ENCODE measurements at places on chromosomes 1 and 21.

GRCh38 chr1:164578479-164579200, 19.7 kb downstream of the PBX1 start:
- DNase-seq: no peak

DNA sequence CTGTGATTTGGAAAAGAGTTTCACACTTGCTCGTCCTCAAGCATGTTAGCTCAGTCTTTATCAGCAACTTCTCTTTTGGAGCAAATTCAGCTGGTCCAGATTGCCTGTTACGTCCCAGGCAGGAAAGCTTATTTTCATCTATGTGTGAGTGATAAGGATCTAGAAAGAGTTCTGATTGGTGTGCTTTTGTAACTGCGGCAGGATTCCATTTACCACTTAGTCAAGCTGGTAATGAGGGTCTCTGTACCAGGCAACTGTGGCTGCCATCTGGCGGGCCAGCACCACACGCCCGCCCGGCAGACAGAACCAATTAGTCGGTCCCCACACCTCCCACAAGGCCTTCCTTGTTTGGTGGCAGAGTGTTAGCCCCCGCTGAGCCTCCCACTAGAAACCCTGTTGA, 21.0 kb downstream of the C1orf87 start:
- no peak for DNase-seq

DNA sequence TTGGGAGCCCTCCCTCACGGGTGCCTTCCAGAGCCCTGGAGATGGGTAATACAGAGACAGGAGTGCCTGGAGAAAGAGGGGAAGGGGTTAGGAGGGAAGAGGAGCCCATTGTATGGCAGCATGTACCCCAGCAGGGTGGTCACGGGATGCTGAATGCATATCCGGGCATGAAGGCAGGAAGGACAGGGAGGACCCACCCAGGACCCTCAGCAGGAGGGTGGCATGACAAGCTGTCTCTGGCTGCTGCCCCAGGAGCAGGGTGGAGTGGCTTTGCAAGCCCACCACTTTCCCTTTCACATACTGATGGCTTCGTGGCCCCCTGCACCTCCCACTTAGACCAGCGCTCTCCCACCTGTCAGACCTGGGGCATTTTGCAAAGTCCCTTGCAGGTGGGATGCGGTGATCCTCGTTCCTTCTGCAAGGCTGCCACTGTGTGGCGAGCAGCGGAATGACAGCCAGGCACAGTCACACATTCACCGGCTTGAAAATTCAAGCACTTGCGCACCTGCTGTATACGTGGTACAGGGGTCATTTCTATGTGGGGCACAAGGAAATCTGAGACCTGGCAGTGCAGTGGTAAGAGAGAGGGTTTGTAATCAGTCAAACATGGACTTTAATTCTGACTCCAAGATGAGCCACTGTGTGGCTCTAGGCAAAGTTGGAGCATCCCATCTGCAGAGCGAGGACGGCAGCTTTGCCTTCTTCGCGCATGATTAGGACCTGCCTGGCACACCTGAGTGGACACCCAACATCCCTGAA, 53.2 kb upstream of the TMEM51 start:
- DNase-seq: no peak

DNA sequence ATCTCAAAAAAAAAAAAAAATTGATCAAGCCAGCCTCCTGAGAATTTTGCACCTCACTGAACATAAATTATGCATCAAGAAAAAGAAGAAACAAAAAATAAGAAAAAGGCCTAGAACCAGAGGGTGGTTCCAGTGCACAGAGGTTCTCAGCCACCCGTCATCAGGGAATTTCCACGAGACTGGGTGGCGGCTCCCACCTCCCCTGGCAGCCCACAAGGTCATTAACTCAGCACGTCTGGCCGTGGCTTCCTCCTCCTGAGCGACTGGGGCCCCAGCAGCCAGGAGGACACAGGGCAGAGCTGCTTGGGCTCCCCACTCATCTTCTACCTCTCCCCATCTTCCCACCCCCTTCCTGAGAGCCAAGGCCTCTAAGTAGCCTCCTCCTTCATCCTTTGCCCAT, 15.7 kb upstream of the TMEM51 start:
- no peak for DNase-seq

- no peak for DNase-seq
Observed at GRCh38 chr1:166080277-166080966, 86.4 kb downstream of the FAM78B start.

DNA sequence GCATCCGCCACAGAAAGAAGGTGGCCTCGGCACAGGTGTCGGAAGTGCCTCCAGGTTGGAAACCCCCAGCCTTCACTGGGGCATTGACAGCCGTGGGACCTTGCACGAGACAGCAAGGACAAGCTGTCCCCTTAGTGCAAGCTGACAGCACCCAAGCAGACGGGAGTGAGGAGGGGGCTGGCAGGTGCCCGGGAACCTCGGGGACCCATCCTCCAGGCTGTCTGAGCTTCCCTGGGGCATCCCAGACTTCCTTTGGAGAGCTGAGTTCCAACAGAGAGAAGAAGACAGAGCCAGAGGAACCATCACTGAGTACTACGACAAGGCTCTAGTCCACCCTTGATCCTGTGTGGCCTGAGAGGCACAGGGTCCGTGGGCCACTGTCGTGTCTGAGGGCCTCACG, 100.6 kb upstream of the RAB4A start:
- DNase-seq: no peak

- DNase-seq: no peak
Observed at GRCh38 chr1:226111883-226112261, 49.4 kb downstream of the H3-3A start.

DNA sequence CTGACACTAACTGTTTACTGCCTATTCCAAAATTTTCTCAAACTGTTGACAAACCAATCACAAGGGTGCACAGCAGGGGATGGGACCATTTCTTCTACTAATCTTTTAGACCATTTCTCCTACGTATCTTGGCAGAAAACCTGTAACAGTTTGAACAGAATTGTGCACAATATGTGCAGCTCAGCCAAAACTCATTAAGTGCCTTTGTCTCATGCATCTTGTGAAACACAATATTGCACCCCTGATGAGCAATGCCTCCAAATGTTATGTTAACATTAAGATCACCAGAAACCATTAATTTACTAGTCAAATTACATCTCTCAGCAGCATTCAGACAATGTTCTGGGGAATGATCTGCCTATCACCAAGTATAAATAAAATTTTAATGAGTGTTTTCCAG, 247.5 kb downstream of the NRIP1 start:
- DNase-seq: no peak

GRCh38 chr1:162145280-162145965, 75.9 kb downstream of the NOS1AP start:
- no peak for DNase-seq

GRCh38 chr21:42565206-42565810, 51.7 kb downstream of the SLC37A1 start:
- DNase-seq: no peak

DNA sequence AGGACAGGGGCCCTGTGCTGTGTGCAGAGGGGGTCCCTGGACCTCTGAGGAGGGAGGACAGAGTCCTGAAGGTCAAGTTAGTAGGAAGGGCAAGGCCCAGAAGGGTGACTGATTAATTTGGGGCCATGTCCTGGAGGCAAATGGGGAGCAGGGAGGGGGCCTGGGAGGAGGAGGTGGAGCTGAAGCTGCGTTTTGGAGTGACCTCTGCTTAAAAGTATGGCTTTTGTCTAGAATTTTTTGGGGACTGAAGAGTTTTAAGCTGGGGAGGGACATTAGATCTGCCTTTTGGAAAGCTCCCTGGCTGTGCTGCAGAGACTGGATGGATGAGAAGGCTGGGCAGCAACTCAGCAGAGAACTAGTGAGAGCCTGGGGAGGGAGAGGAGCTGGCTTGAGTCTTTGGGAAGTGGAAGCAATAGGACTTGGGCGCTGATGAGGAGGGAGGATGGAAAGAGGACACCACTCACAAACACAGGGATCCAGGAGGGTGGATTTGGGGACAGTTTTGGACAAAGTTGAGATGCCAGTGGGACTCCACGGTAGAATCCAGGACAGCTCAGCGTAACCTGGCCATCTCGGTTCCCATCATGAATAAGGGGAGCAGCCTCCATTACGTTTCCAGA, 52.9 kb downstream of the ACBD3 start:
- no peak for DNase-seq

- no peak for DNase-seq
Observed at GRCh38 chr1:81225789-81226602, 574.7 kb upstream of the ADGRL2 start.

DNA sequence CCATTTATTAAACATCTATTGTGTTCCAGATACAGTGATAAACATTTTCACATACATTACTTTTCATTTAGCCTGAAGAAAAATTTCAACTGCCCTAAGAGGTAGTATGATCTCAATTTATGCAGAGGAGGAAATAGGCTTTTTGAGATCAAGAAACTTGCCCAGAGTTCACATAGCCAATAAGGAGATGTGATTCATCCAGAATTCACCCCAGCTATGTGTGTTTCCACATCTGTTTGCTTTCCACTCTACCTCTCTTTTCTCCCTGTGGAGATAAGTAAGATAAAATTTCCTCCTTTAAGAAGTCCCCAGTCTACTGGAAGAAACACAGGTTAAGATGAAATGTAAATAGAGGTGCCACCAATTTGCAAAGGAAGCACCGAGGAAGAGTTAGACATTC, 199.7 kb upstream of the C8B start:
- DNase-seq: no peak

- DNase-seq: no peak
Observed at GRCh38 chr21:41119901-41120300, 48.1 kb upstream of the BACE2 start.

GRCh38 chr1:59752556-59753414, 62.0 kb upstream of the HOOK1 start:
- DNase-seq: no peak

DNA sequence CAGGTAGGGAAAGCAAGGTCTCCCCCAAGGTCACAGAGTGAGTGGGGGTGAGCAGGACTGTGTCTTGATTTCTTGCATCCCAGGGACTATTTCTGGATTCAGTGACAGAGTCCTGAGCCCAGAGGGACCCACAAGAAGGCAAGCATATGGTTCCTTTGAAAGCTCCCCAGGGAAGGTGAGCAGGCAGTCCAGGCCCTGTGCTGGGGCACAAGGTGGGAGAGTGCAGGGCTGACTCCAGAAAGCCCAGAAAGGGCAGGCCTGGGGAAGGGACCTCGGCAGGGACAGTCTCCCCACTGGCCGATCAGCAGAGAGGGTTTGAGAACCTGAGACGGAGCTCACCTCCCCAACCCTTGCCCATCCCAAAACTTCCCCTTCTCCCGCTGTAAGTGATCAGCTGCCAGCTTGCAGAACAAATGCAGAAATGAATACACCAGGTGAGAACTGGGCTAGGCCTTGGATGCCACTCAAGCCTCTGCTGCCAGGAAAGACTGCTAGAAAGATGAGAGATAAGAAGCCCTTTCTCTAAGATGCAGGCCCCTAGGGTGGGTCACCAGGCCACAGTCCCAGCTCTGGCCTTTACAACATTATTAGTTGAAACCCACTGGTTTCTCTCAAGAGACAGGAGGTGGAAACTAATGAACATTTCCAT, 121.0 kb downstream of the GLIS1 start:
- no peak for DNase-seq

DNA sequence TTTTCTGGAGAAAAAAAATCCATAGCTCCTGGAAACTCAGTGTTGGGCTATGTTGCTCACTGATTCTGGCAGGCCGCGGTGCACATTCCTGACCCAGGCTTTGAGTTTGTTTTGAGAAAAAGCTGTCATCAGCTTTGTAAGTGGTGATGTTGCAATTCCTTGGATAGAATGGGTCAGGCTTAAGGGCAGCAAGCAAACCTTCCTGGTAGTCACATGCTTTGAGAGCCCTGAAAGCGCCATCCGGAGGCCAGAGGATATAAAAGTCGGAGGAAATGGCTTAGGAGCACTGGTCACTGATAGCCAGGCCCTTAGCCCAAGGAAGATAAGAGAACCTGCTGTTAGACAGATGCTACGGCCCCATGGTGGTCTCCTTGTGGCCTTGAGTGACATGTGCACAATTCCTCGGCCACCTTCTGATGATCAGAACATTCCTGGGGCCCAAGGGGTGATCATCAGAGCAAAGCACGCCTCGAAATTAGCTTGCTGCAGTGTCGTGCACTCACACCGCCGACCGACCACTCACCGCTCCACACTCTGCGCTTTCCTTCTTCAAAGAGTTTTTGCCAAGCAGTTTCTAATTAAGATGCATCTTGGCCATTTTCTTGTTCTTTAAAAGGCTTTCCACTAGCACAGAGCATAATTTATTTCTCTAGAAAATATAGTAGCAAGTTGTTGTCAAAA, 78.6 kb downstream of the MAN1C1 start:
- no peak for DNase-seq

GRCh38 chr1:244896550-244896949, 32.2 kb upstream of the HNRNPU start:
- DNase-seq: no peak

- no peak for DNase-seq
Observed at GRCh38 chr1:203250911-203251310, 21.4 kb upstream of the CHIT1 start.

DNA sequence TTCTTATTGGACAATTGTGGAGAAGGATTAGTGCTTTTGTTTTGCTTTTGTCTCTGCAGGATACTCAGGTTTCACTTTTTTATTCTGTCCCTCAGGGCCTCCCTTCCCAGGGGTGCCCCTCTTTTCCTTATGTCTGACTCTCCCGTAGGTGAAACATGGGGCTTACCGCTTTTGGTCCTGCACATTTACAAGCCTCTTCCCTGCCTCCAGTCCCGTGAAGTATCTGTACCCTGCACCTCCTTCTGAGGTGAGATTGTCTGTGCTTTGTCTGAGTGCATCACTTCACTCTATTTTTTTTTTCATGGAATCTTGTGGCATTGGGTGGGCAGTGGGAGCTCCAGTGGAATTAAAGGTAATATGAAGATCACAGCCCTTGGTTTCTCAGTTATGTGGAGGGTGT, 758.1 kb upstream of the TPTE start:
- no peak for DNase-seq

DNA sequence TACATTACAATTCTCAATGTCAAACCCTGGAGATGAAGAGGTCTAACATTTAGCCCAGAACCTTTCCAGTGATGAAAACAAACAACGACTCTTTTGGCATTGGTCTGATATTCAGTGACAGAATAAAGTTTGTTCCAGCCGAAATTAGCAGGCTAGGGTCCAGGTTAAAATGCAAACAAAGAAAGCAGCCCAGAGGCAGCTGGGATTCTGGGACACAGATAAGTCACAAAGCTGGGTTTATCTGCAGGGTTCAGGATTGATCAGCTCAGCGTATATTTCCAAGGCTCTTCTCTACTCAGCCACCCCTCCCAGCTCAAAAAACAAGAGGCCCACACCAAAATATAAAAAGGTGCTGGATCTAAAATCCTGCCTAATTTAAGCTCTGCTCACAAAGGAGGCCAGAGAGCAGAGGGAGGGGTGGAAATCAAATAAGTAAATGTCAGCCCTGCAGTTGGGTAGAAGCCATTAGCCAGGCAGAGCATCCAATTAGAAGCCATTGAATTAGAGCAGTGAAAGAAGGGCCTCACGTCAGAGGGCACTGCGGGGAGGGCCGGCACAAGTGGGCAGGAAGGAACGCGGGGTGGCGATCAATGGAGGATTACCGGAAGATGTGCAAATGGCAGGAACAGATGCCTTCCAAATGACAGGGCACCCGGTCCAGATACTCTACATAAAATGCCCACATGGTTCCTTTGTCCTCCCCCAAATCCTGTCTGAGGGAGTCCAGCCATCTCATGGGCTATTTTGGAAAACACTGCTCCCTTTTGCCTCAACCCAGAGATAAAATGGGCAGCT, 3.2 kb upstream of the KLHDC8A start:
- no peak for DNase-seq

GRCh38 chr1:226117330-226117729, 54.8 kb downstream of the H3-3A start:
- no peak for DNase-seq
